ENCODE measurements at places on chromosomes 5 and 9. TPM values are rescaled to one million over a fixed set of nuclear protein-coding genes. Genes with fewer than 3 reads are reported as not detected.

DNA sequence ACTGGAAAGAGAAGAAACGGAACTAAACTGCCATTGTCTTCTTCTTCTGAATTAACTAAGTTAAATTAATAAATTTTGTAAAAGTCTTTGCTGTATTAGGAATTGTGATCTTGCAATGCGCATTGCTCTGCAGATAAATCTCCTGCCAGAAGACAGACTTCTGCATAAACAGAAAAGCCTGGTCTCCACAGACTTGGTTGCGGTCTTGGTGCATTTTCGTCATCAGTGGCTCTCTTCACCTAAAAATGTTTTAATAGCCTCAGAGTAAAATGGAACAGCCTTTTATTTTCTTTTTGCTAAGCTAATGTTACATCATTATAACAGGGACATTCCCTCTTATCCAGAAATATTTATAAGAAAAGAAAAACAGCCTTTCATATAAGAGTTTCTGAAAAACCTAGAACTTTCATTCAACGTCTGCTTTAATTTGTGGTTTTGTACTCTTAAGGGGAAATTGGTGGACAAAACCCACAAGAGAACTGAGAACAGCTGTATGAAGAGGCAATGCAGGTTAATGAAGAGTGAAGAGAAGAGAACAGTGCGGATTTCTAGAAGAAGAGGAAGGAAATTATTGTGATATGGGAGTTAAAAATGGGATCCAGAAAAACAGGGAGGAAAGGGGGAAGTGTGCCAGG, 10.1 kb downstream of the IFNA5 start:
- DNase-seq: no peak

DNA sequence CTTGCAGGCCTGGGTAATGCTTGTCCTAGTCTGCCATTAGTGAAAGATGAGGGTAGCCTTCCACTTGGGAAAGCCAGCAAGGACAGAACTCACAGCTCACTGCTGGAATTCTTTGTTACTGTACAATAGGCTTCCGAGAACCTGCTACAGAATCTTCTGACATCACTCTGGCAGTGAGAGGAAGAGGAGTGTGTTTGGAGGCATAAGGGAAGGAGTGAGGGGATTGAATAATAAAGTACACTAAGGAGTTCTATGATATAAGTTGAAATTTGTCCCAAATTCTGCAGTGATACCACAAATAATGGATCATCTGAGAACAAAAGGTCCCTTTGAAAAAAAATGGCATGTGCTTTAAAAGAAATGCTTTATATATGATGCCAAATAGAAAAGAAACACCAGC, at the start of gene SPATA9:
SPATA9 (minus strand) TSS at position 101 of the 400 bp plus-strand sequence. CDS start 137 bp downstream, outside the sequence.
- no peak for DNase-seq

C1QTNF3 gene
- 200 TPM for total RNA-seq

DBH gene
- total RNA-seq: 0.72 TPM

- DNase-seq: no peak
Observed at GRCh38 chr9:130171226-130172148, 717 bp upstream of the NCS1 start.

FAM81B gene
- total RNA-seq: 1.7 TPM

DNA sequence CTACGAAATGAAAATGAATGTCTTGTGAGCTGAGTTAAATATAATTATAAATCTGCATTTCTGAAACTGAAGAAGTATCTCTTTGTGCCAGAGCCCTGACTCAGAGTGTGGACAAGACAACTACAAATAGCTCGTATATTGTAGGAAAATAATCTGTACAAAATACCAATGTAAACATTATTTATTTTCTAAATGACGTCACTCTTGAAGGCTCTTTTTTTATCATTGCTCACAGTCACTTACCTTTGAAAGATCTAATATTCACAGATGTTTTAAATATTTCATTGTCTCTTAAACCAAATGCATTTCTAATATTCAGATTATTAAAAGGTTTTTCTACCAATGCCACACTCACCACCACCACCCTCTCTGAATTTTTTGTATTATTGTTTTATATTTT, 226.1 kb downstream of the SLCO4C1 start:
- DNase-seq: no peak

DNA sequence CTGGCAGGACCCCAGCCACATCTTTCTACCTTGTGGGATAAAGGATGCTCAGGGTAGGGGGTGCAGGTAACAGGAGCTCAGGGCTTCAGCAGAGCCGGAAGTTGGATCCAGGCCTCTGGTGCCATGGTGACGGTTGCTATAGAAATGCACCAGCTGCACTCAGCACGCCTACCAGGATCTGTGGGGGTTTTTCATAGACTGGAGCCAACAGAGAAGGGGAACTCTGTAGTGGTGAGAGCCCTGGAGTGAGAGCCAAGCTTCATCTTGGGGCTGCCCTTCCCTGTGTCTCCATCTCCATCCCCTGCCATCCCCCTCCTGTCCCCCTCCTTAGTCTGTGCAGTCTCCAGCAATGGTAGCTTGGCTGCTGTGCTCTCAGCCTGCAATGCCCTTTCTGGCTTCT, 27.5 kb upstream of the BOD1 start:
- peak; percentile 21 for DNase-seq

GRCh38 chr9:297104-297972, 82.7 kb downstream of the DOCK8 start:
- peak; percentile 40 for DNase-seq

ALDH1A1 gene
- total RNA-seq: 154 TPM

DNA sequence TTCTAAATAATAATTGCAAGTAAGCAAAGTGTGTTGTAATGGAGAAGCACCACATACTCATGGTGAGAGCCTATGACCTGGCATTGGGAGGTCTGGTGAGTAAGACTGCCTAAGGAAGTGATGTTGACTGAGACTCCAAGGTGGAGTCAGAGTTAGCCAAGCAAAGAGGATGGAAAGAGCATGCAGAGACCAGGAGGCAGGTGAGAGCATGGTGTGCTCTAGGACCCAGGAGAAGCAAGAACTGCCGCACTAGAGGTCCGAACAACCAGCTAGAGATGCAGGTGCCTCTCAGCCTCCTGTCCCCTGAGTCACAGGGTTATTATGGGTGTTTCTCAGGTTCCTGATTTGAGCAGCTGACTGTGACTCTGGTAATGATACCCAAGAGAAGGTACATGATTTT, 27.3 kb downstream of the ANP32B start:
- DNase-seq: no peak

DNA sequence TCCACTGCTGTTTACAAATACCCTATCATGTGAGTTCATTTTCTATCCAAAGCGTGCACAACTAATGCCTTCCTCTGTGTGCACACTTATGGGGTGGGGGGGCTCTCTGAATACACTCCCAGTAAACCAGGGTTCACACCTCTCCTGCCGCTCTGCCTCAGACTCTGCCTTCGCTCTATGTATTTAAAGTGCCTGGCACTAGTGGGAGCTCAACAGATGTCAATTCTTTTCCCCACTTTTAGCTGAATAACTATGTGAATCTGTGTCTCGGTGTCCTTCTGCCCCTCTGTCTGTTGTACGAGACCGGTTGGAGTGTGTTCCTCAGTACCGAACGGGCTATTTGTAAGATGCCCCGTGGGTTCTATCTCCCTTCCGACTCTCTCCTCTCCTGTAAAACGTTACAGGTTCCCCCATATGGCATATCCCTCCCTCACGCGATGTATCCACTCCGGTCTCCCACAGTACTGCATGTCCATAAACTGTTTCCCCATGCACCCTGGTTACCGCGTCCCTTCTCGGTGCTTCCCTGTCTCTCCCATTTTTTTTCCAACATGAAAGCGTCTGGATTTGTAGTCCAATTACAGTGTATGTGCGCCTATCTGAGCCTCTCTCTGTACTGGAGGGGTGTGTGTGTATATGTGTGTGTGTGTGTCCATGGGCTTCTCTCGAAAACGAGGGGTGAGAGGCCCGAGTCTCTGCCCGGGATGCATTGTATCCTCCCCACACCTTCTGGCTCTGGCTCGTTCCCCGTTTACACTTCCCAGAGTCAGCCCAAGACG, 1.6 kb downstream of the ELL2 start:
- DNase-seq: peak; percentile 61

- peak; percentile 83 for DNase-seq
Observed at GRCh38 chr5:128596071-128596470, 58.0 kb upstream of the FBN2 start.

CCT5 gene
- total RNA-seq: 146 TPM

EIF4EBP3 gene
- not detected for total RNA-seq

All from umbilical cord (tissue), 2 donors.